ENCODE measurements at places on chromosomes 6 and 20.

GRCh38 chr20:25076201-25076600 lies 5.7 kb downstream of the VSX1 start:
- no peak for DNase-seq

DNA sequence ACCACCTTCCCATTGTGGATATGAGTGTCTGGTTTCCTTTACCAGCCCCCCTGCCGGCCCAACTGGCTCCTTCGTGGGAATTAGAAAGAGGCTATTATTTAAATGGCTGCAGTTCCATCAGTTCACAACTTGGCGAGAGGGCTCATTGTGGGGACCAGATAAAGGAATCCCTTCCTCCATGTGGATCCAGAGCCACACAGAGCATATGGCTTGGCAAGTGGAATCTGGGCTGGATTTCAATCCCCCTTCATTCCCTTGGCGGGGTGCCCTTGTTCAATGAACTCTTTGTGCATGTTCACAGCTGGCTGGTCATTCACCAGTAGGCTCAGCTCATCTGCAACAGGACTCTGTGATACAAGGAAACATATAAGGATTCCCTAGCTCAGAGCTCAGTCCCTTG lies 140.6 kb downstream of the OPN5 start:
- DNase-seq = no peak

DNA sequence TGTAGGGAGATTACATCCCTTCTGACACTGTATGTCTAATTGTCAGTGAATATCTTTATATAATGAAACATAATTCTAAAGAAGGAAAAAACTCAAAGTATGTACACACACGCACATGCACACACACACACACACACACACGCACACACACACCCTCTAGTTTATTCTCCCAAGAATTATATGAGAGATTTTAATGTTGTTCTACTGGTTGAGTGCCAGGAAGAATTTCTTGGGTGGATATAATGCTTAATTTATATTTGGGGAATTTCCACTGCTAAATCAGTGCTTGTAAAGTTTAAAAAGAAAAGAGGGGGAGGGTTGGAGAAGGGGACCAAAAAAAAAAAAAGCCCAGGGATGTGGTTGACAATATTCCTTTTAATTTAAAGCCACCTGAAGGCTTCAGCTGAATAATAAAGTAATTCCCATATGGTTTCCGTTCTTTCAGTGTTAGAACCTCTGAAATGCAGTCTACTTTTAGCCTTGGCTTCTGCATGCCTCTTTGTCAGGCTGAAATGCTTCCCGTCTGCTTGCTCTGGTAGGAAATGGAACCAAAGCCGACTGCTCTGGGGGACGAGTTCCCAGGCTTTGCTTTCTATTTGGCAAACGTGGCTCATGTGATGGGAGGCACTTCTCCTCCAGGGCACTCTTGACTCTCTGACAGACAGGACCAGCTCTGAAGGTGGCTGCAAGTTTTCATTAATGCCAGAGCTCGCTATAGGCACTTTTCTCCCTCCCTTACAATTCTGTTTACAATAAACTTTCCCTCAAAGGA lies 225.4 kb downstream of the PRL start:
- no peak for DNase-seq

GRCh38 chr20:15563836-15564235 lies 1009.4 kb downstream of the KIF16B start:
- DNase-seq = no peak

- DNase-seq = no peak
Measured at GRCh38 chr20:58987790-58988564, 6.9 kb downstream of the NELFCD start.

- DNase-seq = no peak
Measured at GRCh38 chr6:44668391-44668930, 281.0 kb downstream of the CDC5L start.

GRCh38 chr20:5729348-5729747 lies 20.9 kb upstream of the SHLD1 start:
- no peak for DNase-seq

- DNase-seq = no peak
Measured at GRCh38 chr6:35642471-35643161, 46.1 kb downstream of the FKBP5 start.

- DNase-seq = no peak
Measured at GRCh38 chr6:113645576-113645970, 211.6 kb upstream of the MARCKS start.

DNA sequence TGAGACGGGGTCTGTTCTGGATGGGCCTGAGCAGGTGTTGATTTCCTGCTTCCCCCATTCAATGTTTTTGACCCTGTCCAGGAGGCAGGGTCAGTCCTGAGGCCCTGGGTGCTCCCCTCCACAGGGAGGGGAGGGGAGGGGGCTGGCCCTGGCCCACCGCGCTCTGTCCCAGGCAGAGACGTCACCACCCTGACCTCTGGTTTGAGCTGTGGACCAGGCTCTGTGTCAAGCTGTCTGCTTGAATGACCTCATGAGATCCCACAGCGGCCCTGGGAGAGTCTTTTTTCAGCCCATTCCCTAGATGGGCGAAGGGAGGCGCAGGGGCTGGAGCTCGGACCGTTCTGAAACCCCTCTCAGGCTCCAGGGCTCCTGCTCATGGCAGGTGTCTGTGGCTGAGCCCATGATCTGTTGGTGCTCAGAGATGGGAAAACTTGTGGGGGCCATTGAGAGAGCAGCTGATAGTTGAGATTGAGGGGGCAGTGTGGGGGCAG lies 8.9 kb upstream of the LKAAEAR1 start:
- DNase-seq = no peak

GRCh38 chr20:54017846-54018245 lies 52.5 kb downstream of the BCAS1 start:
- no peak for DNase-seq

DNA sequence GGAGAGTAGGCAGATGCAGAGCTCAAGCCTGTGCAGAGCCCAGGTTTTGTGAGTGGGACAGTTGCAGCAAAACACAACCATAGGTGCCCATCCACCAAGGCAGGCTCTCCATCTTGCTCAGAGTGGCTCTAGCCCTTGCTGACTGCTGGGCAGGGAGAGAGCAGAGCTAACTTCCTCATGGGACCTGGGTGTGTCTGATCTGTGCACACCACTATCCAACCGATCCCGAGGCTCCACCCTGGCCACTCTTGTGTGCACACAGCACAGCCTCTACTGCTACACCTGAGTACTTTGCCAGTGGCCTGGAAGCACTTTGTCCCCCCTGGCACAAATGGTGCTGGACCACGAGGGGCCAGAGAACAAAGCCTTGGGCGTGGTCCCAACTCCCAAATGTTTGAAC lies 7.9 kb upstream of the DEFB125 start:
- DNase-seq = no peak

DNA sequence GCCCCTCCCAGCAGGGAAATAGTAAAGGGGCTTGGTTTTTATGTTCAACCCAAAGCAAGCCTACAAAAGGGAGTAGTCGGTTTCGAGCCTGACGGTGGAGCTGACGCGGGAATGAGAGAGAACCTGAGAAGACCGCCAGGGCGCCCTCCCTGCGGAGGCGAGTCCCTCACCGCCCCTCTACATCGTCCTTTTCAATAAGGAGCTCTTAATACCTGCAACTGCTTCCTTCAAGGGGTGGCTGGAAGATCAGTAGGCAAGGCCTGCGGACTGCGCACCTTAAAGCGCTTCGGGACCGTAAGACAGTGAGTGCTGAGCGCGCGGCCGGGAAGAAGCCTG lies 709 bp upstream of the ZNF76 start:
- DNase-seq = no peak

DNA sequence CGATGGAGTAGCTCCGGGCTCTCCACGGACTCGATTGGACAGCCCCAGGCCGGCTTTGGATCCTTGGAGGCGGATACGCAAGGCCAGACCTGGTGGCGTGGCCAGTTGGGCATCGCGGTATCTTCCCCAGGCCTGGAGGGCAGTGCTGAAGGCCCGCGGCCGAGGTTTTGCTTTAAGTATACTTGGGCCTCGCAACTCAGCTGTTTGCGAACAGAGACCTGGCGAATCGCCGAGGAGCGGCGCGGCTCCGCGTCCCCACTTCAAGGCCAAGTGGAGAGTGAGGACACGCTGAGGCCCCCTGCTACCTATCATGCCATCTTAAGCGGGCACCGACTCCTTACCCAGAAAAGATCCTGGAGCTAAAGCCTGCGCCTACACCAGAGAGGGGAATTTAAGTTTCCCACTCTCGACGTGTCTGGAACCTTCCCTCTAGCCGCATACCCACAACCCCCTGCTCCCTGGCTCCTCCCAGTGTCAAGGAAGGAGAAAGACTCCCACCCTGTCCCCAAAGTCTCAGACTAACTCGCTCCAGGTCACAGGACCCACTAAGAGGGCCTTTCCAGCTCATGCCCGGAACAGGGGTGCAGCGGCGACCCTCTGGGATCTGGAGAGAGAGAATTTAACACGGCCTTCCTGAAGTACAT lies 4.1 kb downstream of the LINC00237 start:
- DNase-seq = no peak

- DNase-seq = no peak
Measured at GRCh38 chr20:51084593-51085377, 61.9 kb upstream of the KCNG1 start.

- no peak for DNase-seq
Measured at GRCh38 chr6:116434056-116434725, 27.0 kb upstream of the CALHM6 start.

- no peak for DNase-seq
Measured at GRCh38 chr6:125104425-125104824, 49.1 kb upstream of the TPD52L1 start.

GRCh38 chr6:11322252-11322885 lies 89.9 kb upstream of the NEDD9 start:
- DNase-seq = no peak

GRCh38 chr20:31607640-31608250 lies 2.7 kb downstream of the ID1 start:
- DNase-seq = peak; percentile 67

DNA sequence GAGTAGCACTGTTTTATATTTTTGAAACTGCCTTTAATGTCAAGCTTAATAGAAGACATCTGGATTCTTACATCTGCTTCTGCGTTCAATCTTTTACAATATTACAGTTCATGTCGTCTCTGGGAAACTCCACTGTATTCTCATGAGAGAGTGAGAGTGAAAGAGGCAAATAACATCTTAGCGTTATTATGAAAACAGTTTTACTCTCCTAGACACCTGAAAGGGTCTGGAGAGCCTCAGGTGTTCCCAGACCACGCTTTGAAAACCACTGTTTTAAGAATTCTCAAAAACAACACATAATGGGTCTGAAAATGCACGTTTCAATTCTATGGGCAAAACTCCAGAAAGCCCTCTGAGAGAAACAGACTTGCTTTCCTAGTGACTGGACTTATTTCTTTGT lies 63.3 kb downstream of the ARHGAP18 start:
- DNase-seq = no peak

DNA sequence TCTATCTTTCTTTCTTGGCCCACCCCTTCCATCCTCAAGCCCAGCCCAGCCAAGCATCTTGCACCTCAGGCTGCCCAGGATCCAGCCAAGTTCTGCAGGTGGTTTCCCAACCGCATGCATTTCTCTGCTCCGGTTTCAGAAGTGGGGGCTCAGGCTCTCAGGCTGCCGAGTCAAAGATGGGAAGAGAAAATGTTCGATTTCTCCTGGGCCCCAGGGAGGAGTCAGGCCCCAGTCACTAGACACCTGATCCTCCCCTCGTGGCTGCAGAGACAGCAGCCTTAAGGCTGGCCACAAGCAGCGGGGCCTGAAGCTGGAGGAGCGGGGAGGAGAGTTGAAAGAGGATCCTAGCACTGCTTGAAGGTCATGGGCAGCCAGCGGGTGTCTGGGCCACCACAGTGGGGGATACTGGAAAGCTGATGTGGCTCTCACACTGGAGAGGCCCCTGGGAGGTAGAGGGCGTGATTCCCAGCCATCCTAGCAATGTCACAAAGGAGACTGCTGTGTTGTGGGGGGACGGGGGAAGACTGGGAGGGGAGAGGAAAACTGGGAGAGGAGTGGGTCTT lies 42.2 kb upstream of the ZFAND3 start:
- peak; percentile 53 for DNase-seq

GRCh38 chr6:90494067-90494780 lies 92.6 kb downstream of the MAP3K7 start:
- no peak for DNase-seq

DNA sequence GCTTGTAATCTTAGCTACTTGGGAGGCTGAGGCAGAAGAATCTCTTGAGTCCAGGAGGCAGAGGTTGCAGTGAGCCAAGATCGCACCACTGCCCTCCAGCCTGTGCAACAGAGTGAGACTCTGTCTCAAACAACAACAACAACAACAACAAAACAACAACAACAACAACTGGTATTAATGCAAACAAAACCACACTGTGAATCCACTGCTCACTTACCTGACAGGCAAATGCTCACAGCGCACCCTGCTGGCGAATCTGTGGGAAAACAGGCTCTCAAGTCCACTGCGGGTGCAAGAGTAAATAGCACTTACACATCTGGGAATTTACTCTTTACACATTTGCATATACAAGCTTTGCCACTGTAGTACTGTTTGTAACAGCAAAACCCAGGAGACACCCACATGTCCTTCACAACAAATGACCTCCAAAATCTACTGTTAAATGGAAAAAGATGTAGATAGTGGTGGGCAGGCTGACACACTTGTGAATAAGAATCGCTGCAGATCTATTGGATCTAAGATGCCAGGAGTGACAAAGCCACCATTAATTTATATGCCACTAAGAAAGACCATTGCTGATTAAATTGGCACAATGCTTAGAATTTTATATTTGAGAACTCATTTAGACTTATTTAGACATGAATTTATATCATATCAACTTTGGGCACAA lies 29.3 kb downstream of the NSFL1C start:
- DNase-seq = peak; percentile 15

DNA sequence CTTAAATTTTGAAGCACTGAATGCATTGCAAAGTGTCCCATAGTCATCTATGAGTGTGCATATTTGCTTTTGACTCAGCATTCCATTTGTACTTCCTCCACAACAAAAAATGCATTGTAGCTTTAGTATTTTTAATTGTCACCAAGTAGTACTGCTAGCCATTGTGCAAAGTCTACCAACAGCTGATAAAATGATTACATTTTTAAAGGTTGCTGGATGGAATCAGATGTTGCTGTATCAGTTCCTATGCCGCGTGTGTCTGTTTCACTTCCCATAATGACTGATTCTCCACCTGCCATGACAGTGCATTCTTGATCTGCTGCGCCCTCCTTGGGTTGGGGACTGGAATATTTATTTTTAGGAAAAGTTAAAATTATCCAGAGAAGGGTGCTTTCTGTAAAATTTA lies 41.2 kb downstream of the SLX4IP start:
- no peak for DNase-seq

DNA sequence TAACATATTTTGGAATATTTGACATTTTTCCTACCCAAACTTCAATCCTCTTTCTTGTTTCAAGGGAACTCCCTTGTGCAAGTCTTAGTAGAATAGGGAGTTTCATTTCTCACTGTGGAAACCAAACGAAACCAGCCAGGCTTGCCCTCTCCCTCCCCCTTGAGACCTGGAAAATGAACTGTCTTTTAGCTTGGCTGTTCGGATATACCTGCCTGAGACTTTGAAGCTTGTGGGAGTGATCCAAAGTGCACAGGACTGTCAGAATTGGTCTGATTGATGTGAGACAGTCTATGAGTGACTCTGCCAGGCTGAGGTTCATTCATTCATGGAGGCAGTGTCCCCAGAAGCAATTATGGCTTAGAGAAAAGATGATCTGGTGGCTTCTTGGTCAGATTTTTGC lies 388.1 kb downstream of the EPM2A start:
- no peak for DNase-seq

Data from NCI-H187 (cell line).